Endothelial cell of umbilical vein (primary cell): ENCODE measurements at places on chromosomes 4 and X.

DNA sequence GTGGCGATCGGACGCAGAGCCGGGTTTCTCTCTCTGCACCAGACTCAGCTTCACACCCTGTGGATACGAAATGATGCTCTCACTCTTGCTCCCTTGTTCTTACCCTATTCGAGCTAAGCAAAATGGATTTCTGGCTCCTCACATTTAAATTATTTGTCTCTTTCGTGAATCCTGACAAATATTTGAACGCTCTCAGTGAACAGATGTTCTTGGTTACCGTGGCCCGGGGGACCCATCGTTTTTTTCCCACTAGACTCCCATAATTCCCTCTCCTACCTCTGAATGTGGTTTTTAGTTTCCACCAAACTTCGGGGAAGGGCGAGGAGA, 630 bp downstream of the SMARCA5 start:
- no peak for DNase-seq

DNA sequence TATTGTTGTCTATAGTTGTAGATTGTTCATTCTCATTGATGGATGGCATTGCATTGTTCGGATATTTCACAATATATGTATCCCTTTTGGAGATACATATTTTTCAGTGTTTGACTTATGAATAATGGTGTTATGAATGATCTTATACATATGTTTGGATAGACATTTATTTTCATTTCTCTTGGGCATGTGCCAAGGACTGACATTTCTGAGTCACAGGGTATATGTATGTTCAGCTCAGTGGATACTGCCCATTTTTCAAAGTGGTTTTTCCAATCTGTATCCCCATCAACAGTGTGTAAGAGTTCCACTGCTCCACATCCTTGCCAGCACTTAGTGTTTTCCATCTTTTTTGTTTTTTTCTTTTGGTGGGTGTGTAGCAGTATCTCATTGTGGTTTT, 45.0 kb upstream of the RAB40AL start:
- DNase-seq: peak; percentile 47

DNA sequence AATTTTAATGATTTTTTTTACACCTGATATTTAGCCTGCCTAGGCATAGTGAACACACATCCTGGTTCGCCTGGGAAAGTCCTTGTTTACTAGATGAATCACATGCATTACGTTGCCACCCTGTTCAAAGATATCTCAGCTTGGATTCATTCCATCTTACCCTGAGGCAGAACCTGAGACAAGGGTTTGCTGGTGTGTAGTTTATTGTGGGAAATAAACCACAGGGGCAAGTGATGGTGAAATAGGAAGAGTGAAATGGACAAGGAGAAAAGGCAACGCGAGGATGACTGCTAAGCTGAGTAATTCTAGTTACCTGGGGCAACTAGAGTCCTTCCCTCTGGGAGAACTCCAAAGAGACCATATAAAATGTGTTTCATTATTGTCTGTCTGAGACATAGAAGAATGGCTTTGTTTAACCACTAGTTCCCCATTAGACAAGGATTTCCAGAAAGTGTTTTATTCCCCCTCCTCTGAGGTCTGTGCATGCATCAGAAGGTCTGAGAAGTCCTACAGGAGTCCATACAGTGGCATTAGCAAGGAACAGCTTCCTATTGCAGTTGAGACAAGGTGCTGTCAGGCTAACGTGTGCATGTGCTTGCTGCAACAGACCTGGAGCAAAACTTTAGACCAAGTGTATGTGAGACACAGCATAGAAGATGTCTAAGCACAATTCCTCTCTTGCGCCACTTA, 797.3 kb upstream of the FRG1 start:
- DNase-seq: no peak

- no peak for DNase-seq
These were observed 91.0 kb upstream of the MAPK10 start for GRCh38 chr4:86450861-86451260.

- DNase-seq: no peak
These were observed 14.3 kb downstream of the CASK start for GRCh38 chrX:41909068-41909467.

GRCh38 chrX:41655631-41656030, 33.1 kb upstream of the GPR34 start:
- DNase-seq: no peak

GRCh38 chrX:64536736-64537135, 141.5 kb upstream of the MTMR8 start:
- DNase-seq: no peak

- DNase-seq: no peak
These were observed 46.5 kb upstream of the SOD3 start for GRCh38 chr4:24748758-24749350.

GRCh38 chr4:138242076-138242833, at the start of gene SLC7A11:
SLC7A11 (minus strand) TSS chr4:138242349; CDS start chr4:138242069, 280 bp downstream.
- peak; percentile 96 for DNase-seq
